EL (cell line): ENCODE measurements at places on chromosomes 6 and 20.

GRCh38 chr6:90305800-90306448 lies 9.3 kb upstream of the BACH2 start:
- no peak for DNase-seq

- no peak for DNase-seq
These were observed 134.3 kb upstream of the PMEPA1 start for GRCh38 chr20:57843941-57844625.

- DNase-seq = peak; percentile 89
These were observed 38.6 kb downstream of the GHRH start for GRCh38 chr20:37223053-37223452.

- DNase-seq = no peak
These were observed 64.5 kb upstream of the ATXN1 start for GRCh38 chr6:16825784-16826183.

- DNase-seq = no peak
These were observed 27.0 kb upstream of the SLC2A12 start for GRCh38 chr6:134079406-134079921.

DNA sequence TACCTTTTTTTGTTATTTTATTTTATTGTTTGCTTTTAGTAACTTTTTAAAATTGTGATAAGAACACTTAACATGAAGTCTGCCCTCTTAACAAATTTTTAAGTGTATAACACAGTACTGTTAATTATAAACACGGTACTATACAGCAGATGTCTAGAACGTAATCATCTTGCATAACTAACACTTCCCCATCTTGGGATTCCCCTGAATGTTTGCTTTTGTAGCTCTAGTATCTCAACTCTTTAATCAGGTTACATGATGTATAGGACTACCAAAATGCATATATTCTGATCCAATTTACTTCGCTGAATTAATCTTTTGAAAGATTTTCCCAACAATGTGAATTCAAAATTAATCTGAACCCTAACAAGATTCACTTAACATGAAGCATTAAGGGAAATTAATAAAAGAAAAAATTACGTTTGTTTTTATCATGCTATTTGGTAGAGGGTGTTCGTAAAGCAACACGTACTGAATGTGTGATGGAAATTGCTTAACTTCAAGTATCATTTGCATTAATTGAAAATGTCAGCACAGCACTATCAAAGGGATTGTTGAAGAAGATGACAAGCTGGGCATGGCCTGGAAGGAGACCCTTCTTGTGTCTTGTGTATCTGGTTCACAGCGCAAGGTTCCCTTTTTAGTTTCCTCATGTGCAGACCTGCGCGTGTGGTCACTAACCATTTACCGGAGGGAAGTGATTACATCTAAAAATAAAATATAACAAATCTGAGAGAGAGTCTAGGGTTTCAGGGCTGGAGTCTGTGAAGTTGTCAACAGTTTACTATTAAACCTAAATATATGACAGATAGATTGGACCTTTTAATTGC lies 15.2 kb downstream of the COL19A1 start:
- no peak for DNase-seq

DNA sequence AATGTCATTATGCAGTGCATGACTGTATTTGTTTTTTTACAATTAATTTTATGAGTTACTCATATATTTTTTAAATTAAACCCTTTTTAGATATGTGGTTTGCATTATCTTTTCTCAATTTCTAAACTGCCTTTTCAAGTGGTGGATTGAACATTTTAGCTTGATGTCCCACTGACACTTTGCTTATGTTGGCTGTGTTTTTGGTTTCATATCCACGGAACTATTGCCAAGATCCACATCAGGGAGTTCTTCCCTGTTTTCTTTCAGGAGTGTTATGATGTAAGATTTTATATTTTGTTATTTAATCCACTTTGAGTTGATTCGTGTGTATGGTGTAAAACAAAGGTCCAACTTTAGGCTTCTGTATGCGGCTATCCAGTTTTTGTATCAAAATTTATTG lies 1144.9 kb upstream of the EYS start:
- DNase-seq = no peak

GRCh38 chr6:11044712-11045167 lies 635 bp upstream of the ELOVL2 start:
- DNase-seq = no peak

GRCh38 chr6:45438849-45439406 lies 61.2 kb upstream of the SUPT3H start:
- peak; percentile 87 for DNase-seq

GRCh38 chr20:8118039-8118438 lies 14.0 kb upstream of the PLCB1 start:
- DNase-seq = no peak

DNA sequence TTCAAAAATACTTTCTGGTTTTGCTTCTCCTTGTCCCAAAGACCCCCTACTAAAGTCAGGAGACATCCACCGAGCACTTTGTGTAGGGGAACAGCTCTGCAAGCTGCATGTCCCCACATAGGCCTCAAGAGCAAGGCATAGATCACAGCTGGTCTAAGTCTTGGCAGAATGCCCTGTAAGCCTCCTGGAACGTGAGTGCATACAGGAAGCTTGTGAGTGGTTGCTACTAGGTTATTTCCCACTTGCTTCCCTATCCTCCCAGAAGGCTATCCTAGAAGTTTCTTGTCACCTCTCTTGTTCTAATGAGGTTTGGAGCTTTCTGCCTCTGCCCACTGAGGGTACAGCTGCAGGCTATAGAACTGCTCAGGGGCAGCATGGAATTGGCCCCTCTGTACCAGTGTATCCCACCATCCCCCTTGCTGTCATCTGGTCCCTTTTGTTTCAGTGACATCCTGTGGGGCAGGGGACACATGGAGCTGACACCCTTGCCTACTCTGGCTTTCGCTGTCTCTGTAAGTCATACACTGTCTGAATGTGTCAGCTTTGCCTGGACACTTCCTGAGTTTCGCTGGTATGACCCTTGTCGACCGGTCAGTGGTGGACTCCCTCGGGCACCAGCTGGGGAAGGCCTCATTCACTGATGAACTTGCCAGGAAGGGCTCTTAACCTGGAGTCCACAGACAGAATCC lies 35.6 kb upstream of the KCNK16 start:
- DNase-seq = peak; percentile 62

DNA sequence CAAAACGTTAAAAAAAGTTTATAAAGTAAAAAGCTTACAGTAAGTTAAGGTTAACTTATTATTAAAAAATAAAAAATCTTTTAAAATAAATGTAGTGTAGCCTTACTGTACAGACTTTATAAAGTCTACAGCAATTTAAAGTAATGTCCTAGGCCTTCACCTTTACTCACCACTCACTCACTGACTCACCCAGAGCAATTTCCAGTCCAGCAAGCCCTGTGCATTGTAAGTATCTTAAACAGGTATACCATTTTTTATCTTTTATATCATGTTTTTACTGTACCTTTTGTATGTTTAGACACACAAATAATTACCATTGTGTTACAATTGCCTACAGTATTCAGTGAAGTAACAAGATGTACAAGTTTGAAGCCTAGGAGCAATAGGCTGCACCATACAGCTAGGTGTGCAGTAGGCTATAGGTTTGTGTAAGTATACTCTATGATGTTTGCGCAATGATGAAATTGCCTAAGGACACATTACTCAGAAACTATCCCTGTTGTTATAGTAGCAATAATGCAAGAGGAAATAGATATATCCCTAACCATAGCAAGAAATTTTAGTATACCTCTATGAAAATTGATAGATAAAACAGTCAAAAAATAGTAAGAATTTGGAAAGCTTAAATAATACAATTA lies 39.5 kb downstream of the FBXO5 start:
- no peak for DNase-seq

DNA sequence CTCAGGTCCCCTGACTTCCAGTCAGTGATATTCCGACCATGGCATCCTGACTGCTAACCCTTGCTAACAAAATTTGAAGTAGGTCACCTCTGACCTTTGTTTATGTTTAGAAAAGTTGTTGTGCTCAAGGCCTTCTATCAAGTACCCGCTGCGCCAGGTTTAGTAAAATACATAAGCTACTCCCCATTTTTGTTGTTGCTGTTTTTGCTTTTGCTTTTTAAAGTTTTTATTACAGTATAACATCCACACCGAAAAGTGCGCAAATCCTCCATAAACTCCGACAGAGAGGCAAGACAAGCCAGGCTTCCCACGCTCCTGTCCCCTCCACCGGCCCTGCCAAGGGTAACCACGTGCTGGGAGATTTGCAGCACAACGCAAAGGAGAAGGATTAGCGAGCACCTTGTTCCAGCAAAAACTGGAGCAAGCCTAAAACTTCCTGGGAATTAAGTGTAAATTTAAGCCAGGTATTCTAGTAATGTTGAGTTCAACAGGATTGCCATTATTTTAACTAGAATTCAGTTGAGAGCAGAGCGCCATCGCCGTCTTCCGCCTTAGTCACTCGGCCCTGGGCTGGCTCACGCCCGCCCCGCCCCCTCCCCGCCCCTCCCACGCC lies 17.8 kb upstream of the HMGN4 start:
- no peak for DNase-seq

GRCh38 chr6:39339096-39339867 lies 16.8 kb upstream of the KCNK16 start:
- DNase-seq = no peak

DNA sequence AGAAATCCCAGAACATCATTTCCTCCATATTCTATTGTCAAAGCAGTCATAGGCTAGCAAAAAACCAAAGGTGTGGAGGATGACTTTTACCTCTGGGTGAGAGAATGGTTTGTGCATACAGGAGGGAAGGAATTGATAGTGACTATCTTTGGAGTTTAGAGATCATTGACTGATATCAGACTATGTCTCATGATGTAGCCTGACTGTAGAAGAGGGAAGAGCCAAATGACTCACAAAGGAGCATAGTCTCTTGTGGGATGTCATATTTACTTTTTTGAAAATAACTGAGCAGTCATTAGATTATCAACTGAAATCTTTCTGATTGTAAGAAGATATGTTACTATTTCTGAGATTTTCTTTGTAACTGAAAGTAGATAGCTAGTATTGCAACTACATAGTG lies 158.5 kb downstream of the FLRT3 start:
- no peak for DNase-seq

- DNase-seq = no peak
These were observed 169.5 kb downstream of the SLC24A3 start for GRCh38 chr20:19381947-19382346.

DNA sequence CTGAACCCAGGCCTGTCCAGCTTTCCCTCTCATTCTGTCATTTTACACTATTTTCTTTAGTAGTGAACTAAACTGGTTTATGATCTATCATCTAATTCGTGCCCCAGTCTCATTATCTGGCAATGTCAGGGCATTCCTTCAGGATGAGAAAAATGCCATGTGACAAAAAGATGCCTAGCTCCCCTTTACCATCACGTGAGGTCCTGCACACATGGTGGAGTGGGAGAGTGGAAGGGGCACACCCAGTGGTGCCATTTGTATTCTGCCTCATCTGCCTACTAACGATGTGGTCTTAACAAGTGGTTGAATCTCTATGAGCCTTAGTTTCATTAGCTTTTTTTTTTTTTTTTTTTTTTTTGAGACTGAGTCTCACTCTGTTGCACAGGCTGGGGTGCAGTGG lies 41.2 kb downstream of the CDC5L start:
- peak; percentile 66 for DNase-seq

DNA sequence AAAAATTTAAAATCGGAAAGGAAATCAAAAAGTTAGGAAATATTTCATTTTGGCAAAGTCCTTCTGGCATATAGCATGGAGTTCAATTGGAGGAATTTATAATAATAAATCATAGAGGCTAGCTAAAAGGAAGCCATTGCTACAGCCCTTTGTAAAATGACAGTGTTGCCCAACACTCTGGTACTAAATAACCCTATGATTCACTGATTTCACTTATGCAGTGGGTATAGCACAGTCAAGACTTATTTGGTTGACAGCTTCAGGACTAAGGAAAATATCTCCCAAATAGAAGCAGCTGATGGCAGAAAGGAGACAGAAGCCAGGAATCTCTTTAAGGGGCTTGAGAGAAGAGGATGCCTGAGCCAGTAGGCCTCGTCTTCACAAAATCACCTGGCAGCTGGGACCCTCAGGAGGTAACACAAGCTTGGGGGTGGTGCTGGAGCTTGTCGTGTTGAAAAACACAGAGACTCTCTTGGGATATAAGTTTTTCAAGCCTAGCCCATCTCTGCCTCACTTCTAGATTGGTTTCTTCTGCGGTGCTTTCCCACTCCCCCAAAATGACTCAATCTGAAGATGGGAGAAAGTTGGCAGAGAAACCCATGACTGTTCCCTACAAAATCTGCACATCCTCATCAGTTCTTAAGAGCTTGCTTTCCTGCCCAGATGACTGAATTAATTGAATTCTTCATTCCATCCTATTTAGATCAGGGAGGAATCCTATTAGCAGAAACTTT lies 38.4 kb upstream of the EYA4 start:
- DNase-seq = no peak

- peak; percentile 89 for DNase-seq
These were observed 478.2 kb upstream of the CITED2 start for GRCh38 chr6:139852488-139853140.

DNA sequence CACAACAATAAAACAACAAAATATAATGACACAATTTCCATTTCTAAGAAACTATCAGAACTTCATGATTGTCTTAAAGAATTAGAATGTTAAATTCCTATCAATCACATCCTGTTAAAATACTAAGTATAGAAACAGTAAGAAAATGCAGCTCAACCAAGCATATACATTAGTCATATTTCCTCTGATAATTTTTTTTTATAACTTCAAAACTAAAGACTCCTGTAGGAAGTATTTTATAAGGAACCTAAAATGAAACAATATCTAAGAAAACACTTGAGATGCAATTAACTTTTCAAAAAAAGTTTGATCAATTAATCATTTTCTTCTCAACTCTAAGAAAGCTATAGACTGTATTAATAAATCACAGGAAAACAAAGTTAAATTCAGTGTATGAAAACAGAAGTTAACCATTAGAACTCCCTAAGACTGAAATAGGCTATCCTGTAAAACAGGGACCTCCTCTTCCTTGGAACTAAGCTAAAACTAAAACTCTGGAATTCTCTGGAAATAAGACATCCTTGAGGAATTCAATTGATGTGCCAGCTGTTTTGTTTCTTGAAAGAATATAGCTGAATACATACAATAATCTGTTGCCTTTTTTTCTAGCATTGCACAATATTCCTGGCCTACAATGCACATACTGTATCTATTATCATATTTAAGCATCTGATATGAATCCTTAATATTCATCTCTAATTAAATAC lies 19.8 kb downstream of the FKBP5 start:
- DNase-seq = peak; percentile 48

GRCh38 chr6:37942606-37943376 lies 123.3 kb downstream of the ZFAND3 start:
- DNase-seq = no peak
